ENCODE measurements at places on chromosomes 5 and 9.

DNA sequence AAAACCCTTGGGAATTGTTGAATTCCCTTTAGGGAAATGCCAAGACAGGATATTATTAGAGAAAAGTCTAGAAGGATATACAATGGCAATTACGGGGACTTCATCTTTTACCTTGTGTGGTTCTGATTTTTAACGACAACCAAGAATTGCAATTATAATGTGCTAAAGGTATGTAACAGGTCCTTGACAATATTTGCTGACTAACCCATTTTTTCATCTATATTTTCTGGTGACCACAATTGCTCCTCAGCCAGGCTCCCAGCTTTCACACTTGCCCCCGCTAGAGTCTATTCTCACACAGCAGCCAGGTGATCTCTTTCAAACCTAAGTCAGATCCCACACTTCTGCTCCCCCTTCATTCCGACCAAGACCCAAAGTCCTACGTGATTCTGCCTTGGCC is 34.3 kb downstream of the BARHL1 start:
- DNase-seq: no peak

- DNase-seq: no peak
Measured at GRCh38 chr5:72456391-72457074, 50.7 kb downstream of the ZNF366 start.

DNA sequence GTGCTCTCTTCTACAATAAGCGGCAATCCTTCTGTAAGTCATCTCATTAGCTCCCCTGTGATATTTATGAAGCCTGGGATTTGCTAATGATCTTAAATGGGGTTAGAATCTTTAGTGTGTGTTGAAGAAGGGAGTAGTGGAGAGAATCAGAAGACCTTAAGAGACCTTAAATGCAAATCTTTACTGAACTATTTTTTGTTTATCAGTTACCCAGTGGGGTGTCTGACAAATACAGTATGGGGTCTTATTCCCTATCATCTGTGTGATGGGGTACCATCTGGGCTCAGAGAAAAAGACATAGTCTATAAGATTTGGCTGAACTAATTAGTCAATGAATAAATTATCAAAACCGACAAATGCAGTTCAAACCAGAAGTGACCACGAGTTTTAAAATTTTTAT is 378.4 kb upstream of the SGCD start:
- DNase-seq: no peak

GRCh38 chr5:9453480-9454011 is 92.3 kb downstream of the SEMA5A start:
- no peak for DNase-seq

GRCh38 chr9:93268551-93269314 is 84.8 kb downstream of the WNK2 start:
- no peak for DNase-seq

GRCh38 chr5:135538261-135538660 is 2.5 kb upstream of the NEUROG1 start:
- DNase-seq: no peak

DNA sequence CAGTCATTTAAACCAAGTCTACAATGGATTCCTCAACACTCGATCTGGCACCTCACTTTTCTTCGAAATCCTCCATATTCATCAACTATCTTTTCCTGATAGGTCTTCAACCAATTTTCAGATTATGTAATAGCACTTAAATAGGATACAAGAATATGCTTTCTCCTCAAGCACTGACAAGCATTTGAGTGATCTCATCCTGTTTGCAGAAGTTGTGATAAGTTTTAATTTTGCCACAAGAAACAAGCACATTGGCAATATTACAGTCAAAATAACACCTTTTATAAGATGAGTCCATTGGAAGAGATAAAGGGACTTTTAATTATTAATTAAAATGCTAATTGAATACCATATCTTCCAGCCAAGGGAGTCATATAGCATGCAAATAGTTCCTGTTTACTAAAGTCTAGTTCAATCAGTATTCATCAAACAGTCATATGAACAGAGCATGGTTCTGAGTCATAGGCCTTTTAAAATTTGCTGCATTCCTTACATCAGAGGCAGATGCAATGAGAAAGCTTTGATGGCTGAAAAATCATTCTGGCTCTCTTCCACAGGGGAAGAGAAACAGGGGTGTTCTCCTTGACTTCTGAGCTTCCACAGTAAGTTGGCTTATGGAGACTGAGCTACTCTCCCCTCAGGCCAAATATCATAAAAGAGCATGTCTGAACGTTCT is 32.7 kb upstream of the ZCCHC9 start:
- no peak for DNase-seq

DNA sequence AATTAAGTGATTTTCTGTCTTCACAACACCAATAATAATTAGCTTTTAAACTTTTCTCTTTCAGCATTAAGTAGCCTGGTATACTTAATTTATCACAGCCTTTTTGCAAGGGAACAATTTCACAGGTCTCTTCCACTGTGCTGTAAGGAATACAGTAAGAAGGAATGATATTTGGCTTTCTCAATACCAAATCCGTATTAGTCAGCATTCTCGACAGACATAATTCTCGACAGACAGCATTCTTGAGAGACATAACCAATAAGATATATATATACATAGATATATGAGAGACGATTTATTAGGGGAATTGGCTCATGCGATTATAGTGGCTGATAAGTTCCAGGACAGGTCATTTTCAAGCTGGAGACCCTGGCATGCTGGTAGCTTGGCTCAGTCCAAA is 18.0 kb downstream of the PRKAA1 start:
- no peak for DNase-seq

DNA sequence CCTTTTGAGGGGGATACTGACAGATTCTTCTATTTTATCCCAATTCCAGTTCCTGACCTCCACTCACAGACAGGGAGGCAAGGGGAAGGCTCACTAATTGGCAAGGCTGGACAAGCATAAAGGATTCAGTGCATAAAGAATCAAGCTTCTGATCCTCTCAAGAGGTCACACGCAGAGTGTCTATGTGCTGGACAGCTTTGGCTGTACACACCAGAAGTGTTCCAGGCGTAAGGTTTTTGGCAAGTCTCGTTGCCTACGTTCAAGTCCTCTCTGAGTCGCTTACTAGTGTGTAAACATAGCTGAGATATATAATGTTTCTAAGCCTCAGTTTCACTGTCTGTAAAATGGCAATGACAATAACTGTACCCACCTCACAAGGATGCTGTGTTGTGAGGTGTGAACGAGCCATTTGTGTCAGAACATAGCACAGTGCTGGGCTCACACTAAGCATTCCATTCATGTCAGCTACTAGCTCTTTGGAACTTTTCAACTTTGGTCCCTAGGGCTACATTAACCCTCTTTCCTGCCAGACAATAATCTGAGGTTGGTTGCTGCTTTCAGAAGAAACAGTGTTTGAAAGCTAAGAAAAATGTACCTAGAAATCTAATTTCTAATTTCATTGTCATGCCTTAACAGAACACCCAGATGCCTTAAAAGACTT is 52.1 kb downstream of the PALM2AKAP2 start:
- DNase-seq: no peak

- DNase-seq: no peak
Measured at GRCh38 chr5:78416677-78417425, 56.4 kb downstream of the SCAMP1 start.

GRCh38 chr9:126956917-126957686 is 42.5 kb downstream of the RALGPS1 start:
- DNase-seq: no peak

GRCh38 chr9:134591082-134591571 is 50.5 kb upstream of the COL5A1 start:
- no peak for DNase-seq

DNA sequence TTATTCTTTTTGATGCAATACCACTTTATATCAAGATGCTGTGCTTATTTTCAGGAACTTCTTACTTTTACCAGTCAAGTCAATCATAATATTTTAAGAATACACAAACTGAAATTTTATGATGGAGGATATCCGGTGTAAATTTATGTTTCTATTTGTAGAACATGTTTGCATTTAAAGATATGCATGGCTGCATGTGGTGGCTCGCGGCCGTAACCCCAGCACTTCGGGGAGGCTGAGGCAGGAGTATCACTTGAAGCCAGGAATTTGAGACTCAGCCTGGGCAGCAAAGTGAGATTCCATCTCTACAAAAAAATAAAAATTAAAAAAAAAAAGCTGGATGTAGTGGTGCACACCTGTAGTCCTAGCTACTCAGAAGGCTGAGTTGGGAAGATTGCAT is 73.5 kb upstream of the ALDH1A1 start:
- DNase-seq: no peak

GRCh38 chr9:95127249-95128176 is 190.0 kb downstream of the FANCC start:
- DNase-seq: peak; percentile 46

GRCh38 chr5:65334077-65334476 is 147.6 kb downstream of the ADAMTS6 start:
- no peak for DNase-seq

- DNase-seq: no peak
Measured at GRCh38 chr5:13994621-13995253, 50.2 kb upstream of the DNAH5 start.

- DNase-seq: no peak
Measured at GRCh38 chr5:116272281-116272941, 187.6 kb downstream of the COMMD10 start.

GRCh38 chr5:145162626-145163025 is 672.5 kb downstream of the PRELID2 start:
- no peak for DNase-seq

DNA sequence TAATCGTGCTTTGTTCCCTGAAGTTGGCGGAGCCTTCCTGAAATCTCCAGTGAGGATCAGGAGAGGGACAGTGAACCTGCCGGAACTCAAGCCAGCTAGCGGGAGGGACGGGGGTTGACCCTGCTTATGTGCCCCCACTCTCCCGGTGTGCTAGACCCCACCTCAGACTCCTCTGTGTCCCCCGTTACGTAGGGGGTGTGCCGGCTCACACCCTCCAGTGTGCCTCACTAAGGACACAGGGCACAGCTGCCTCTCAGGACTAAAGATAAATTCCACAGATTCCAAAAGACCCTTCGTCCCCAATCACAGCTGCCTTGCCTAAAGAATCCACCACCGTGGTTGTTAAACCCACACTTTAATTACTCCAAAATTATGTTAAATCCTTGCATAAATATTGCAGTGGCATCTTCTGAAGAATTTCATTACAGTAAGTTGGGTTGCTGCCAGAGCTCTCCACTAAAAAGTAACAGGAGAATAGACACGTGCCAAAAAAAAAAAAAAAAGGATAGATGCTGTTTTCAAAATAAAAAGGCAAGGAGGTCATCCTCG is 73.7 kb downstream of the GTF3C4 start:
- no peak for DNase-seq

- DNase-seq: no peak
Measured at GRCh38 chr9:109379513-109379912, 58.7 kb upstream of the EPB41L4B start.

GRCh38 chr9:94782355-94783101 is 56.0 kb downstream of the AOPEP start:
- no peak for DNase-seq

GRCh38 chr9:109422641-109423040 is 75.5 kb downstream of the PTPN3 start:
- no peak for DNase-seq

GRCh38 chr9:1058826-1059487 is 8.8 kb downstream of the DMRT2 start:
- DNase-seq: no peak

DNA sequence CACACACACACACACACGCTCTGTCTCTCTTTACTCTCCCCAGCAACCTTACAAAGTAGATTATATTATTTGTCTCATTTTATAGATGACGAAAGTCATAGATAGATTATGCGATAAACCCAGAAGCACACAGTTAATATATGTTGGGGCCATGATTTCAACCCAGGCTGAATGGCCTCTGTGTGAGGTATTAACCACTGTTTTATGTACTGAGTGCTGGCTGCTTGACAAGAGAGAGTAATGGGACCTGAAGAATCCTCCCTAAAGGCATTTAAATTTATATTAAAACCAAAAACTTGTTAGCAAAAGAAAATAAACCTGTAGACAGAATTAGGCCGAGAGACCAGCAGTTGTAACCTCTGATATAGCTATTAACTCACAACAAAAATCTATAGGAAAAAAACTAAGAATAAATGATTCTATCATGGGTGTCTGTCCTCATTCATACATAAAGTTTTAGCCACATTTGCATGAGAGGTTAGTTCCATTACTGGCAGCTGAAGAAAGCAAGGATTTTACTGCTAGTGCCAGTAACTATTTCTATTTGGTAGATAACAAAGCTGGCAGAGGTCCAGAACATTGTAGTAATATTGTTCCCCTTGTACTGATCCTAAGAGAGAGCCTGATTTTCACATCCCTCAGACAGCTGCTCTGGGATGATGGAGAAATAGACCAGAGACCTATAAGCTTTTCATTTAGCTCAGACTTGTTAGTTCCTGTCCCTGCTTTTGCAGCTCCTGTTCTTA is 250.9 kb downstream of the ADGRV1 start:
- no peak for DNase-seq

- DNase-seq: no peak
Measured at GRCh38 chr5:82338771-82339373, 60.7 kb upstream of the RPS23 start.

Measured in activated gamma-delta T cell treated with anti-CD3 and anti-CD28 coated beads, Interleukin-2, amount 50 U/mL, for 16 hours (primary cell).